T-helper 2 cell (primary cell): ENCODE measurements at places on chromosomes 7 and 10.

- no peak for DNase-seq
These were observed 45.0 kb upstream of the ANLN start for GRCh38 chr7:36344622-36345021.

GRCh38 chr10:125043841-125044658, 102.1 kb downstream of the ZRANB1 start:
- no peak for DNase-seq

- no peak for DNase-seq
These were observed 36.9 kb upstream of the C10orf67 start for GRCh38 chr10:23381298-23382040.

DNA sequence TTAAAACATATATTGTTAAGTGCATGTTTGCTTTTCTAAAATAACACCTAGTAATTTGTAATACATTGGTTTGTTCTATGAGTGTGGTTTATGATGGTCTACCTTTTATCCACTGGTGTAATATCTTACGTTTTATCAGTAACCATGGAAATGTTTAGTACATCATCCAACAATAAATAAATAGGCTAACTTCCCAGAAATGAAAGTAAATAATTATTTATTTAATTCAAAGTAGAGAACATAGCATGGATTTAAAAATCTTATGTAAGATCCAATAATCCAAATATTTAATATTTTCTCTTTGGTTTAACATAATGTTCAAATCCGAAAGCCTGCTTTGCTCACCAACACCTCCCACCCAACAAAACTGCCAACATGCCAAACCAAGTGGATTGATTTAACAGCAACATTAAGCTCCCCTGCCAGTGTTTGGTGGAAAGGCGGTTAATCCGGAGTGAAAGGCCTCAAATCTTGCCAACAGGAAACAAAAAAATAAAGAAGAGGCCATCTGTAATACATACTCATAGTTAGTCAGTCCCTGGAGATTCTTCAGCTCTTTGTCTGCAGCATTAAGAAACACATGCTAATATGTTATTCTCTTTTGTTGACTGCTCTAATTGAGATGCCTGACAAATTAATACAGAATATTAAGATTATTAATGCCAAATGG, 897.8 kb downstream of the CNTNAP2 start:
- no peak for DNase-seq

DNA sequence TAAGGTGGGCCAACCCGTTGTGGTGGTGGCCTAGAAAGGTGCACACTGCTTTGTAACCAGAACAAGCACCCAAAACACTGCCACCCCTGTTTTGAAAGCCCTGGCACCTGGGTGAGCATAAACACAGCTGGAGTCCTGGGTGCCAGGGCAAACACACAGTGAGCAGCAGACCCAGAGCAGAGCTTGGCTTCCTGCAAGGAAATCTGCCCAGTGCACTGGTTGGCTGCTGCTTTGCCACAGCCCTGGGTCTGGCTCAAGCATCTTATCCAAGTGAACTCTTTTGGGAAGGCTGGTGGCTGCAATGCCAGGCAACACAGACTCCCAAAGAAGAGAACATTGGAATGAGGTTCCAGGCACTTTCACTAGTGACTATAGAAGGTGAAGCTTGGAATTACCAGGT, 145.5 kb upstream of the PDE1C start:
- no peak for DNase-seq

GRCh38 chr10:113899952-113900598, 45.6 kb downstream of the NHLRC2 start:
- no peak for DNase-seq

DNA sequence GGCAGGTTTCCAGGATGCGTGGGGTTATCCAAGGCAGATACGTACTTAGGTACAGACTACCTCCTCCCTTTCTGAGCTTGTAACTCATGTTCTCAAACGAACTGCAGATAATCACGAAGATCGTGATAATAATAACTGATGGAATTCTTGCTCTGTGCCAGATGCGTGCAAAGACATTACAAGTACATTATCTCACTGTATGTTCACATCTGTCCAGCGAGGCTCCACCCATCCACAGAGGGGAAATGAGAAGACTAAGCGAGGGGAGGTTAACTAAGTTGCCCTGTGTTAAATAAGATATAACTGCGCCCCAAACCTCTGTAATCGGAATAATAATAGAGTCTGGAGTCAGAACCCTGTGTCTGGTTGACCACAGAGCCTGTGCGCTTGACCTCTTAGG, 1.9 kb downstream of the GALNT17 start:
- no peak for DNase-seq

DNA sequence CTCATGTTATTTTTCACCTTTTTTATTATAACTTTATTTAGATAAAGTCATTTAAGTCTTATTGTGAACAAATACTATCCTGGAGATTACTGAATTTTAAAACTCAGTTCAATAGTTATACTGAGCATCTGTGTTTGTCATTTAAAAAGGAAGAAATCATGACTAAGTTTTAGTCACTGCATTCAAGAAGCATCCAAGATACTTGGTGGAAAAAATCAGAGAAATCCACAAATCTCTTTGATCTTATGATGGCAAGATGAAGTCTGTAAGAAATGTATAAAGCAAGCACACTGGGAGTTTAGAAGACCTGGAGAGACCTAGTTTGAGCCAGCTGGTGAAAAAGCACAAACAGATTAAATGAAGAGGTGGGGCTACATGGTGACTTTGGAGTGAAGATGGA, 529.8 kb upstream of the IGFBP3 start:
- DNase-seq, result no peak

DNA sequence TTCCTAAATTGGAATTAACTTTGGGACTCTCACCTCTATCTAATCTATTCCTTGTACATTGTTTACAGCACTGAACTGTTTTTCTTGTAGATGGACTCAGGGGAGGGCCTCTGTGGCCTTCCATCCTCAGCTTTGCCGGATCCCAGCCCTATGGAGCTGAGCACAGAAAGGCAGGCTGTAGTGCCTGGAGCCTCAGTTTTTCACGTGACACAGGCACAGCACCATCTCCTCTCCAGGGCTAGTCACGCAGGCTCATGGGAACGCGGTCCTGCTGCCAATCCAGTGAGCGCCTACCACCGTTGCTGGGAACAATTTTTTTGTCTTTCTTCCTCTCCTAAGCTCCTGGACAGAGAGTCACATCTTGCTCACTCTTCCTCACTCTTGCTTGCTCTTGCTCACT, 75.6 kb upstream of the DDC start:
- no peak for DNase-seq

GRCh38 chr10:8825611-8826010, 771.1 kb downstream of the GATA3 start:
- no peak for DNase-seq

GRCh38 chr7:46109437-46109836, 188.4 kb upstream of the IGFBP3 start:
- DNase-seq, result no peak

- no peak for DNase-seq
These were observed 68.6 kb downstream of the C7orf25 start for GRCh38 chr7:42843205-42843800.

GRCh38 chr7:24026351-24026750, 257.6 kb upstream of the NPY start:
- DNase-seq, result no peak

DNA sequence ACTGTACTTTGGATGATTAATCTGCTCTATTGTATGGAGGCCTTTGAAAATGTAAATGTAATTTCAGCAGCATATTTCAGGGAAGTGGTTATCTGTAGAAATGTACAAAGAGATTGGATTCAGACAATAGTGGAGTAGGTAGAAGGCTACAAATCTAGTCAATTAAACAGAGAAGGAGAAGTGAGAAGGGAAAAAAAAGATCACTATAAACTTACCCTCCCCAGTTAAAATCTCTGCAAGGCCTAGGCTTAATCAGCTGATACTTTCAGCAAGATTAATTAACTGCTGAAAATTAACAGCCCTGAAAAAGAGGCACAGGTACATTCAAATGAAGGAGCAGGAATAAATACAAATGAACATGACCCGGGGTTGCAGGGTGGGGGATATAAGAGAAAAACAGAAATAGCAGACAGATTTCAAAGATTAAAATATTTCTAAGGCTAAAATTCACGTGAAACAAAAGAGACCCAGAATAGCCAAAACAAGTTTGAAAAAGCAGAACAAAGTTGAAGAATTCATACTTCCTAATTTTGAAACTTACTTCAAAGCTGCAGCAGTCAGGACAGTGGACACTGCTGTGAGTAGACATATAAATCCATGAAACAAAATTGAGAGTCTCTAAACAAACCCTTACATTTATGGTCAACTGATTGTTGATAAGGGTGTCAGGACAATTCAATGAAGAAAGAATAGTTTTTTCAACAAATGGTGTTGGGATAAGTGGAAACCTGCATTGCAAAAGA, 96.0 kb downstream of the NRCAM start:
- DNase-seq, result no peak

GRCh38 chr10:43209074-43209455, 57.8 kb downstream of the RASGEF1A start:
- no peak for DNase-seq

GRCh38 chr7:25989140-25989705, 162.8 kb upstream of the NFE2L3 start:
- DNase-seq, result no peak

GRCh38 chr10:57891201-57892006, 376.3 kb downstream of the IPMK start:
- DNase-seq, result no peak

DNA sequence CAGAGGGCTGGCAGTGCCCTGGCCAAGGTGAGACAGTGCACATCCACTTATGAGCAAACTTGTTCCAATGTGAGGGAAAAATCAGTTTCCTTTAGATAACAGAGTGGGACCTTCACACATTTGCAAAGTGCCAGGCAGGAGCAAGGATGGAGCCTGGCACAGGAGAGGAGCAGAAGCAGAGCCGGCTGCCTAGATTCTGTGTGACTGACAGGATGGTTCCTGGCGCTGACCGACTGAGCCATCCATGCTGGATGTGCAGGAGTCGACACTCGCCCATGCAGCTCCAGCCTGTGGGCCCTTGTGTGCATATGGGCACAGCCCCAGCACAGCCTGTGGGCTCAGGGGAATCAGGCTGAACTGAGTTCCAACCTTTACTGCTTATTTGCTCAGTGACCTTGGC, 346.5 kb downstream of the GRID1 start:
- DNase-seq, result no peak
